Thymus (tissue), 14 donors: ENCODE measurements at places on chromosomes 1 and 21. TPM values are rescaled to one million over a fixed set of nuclear protein-coding genes. Genes with fewer than 3 reads are reported as not detected.

CAMK1G gene
- 0.14 TPM for total RNA-seq

DUSP23 gene
- total RNA-seq = 24.3 TPM

FCRL4 gene
- 0.19 TPM for total RNA-seq

CNIH3 gene
- 2.3 TPM for total RNA-seq

ATP1A4 gene
- total RNA-seq = 0.28 TPM

GPR25 gene
- 0.05 TPM for total RNA-seq

CA6 gene
- total RNA-seq = 1.5 TPM

ACTL8 gene
- total RNA-seq = 0.28 TPM

ZNF593OS gene
- not detected for total RNA-seq

TIAM1 gene
- 30.5 TPM for total RNA-seq

GRCh38 chr1:156746728-156747631 is 4.5 kb downstream of the HDGF start:
- DNase-seq = no peak

- no peak for DNase-seq
Measured at GRCh38 chr1:32877211-32878110, 6.7 kb upstream of the FNDC5 start.

- DNase-seq = no peak
Measured at GRCh38 chr21:30986965-30987364, 51.3 kb downstream of the KRTAP19-8 start.

- DNase-seq = no peak
Measured at GRCh38 chr1:88001460-88001859, 672.8 kb downstream of the LMO4 start.

DNA sequence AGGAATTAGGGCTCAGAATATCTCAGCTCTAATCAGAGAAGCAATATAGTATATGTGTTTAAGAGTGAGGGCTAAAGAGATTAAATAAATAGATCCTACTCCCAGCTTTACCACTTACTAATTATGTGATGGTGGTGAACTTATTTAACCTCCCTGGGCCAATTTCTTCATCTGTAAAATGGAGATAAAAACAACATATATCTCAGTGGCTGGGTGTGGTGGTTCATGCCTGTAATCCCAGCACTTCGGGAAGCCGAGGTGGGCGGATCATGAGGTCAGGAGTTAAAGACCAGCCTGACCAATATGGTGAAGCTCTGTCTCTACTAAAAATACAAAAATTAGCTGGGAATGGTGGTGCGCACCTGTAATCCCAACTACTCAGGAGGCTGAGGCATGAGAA is 135.2 kb downstream of the SLC44A5 start:
- DNase-seq = no peak

DNA sequence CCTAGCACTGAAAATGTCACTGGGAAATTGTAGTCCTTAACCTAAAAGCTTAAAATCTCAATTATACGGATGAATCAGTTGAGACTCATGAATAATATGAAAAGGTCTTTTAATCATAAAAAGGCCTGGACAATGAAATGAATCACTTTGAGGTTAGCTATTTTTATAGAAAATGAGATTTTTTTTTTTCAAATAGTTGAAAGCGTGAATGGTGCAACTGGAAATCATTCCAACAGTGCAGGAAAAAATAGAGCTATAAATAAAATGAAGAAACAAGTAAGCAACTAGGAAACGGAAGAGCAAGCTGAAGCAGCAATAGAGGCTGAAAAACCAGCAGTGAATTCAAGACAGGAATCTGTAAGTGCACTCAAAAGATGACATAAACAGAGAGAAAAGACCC is 142.9 kb downstream of the BACH1 start:
- DNase-seq = no peak

- DNase-seq = no peak
Measured at GRCh38 chr1:1115136-1115785, 628 bp downstream of the C1orf159 start.

DNA sequence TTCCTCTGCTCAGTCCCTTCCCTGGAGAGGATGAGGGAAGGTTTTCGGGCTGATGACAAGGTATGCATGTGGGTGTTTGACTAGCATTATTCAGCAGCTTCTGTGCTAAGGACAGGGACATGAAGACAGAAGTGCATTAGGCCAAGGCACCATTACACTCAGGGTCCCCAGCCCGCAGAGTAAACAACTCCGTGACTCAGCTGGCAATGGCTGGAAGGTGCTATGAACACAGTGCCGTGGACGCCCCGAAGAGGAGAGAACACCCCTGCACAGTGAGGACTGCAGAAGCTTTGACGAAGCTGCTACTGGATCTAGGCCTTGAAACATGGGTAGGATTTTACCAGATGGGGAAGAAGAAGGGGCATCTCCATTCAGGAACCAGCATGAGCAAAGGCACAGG is 13.7 kb upstream of the EPS8L3 start:
- DNase-seq = no peak

- DNase-seq = no peak
Measured at GRCh38 chr1:102715150-102715549, 393.2 kb downstream of the COL11A1 start.

GRCh38 chr1:25875856-25876692 is 566 bp upstream of the PAQR7 start:
- no peak for DNase-seq

- no peak for DNase-seq
Measured at GRCh38 chr1:153190373-153190772, 12.9 kb upstream of the LELP1 start.

DNA sequence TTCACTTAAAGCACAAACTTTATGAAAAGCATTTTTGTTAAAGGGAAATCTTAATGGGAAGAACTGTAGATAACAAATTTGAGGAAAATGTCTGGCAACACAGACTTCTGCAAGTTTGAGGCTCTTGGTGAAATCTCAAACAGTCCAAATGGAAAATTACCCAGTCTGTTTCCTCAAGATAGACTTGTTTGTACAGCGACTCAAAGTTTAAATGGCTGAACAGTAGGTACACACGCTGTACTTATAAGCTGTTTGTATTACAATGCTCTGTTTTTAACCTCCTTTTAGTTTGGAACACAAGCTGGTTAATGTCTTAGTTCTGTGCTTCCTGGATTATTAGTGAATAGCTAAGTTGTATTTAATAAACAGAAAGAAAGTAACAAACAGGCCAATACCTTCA is 217.1 kb downstream of the NFIA start:
- no peak for DNase-seq

DNA sequence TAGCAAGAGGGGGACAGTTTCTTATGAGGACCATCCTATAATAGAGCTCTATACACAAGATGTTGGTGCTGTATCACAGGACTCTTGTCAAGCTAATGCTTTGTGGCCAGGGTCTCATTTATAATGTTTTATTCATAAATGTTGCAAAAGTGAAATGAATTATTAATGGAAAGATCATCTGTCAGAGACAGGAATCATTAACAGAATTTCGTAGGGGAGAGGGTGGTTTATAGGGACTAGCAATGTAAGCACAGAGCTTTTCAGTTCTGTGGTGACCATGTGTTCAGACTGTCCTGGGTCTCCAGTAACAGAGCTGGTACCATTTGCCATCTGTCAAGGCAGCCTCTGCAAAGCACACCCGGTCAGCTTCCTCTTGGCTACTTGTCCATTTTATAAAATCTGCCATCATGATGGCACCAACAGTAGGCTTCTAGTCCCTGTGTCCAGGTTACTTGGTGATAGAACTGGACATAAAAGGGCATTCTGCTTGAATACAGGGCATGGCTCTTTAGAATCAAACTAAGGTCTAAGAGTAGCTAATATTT is 36.2 kb downstream of the LPAR3 start:
- DNase-seq = no peak

GRCh38 chr1:197773856-197774255 is 1.4 kb downstream of the DENND1B start:
- no peak for DNase-seq

- no peak for DNase-seq
Measured at GRCh38 chr21:46207920-46208591, 20.5 kb downstream of the LSS start.

- DNase-seq = no peak
Measured at GRCh38 chr1:246827396-246827795, 103.2 kb downstream of the SCCPDH start.

DNA sequence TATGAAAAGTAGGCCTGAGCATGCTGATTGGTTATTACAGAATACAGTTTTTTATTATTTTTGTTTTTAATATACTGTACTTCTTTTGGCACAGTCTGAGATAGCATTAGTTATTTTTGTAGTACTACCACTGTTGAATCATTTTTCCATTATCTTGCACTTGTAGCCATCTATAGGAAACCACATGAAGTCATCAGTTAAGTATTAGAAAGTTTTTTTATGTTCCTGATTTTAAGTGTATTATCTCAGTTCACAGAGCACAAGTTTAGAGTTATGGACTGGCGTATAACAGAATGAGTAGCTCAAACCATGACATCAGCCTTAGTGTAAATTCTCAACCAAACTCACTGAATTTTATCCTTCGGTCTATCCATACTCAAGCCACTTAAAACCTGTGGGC is 22.8 kb downstream of the DHX9 start:
- DNase-seq = no peak

- DNase-seq = no peak
Measured at GRCh38 chr1:185894791-185895190, 160.6 kb downstream of the HMCN1 start.

DNA sequence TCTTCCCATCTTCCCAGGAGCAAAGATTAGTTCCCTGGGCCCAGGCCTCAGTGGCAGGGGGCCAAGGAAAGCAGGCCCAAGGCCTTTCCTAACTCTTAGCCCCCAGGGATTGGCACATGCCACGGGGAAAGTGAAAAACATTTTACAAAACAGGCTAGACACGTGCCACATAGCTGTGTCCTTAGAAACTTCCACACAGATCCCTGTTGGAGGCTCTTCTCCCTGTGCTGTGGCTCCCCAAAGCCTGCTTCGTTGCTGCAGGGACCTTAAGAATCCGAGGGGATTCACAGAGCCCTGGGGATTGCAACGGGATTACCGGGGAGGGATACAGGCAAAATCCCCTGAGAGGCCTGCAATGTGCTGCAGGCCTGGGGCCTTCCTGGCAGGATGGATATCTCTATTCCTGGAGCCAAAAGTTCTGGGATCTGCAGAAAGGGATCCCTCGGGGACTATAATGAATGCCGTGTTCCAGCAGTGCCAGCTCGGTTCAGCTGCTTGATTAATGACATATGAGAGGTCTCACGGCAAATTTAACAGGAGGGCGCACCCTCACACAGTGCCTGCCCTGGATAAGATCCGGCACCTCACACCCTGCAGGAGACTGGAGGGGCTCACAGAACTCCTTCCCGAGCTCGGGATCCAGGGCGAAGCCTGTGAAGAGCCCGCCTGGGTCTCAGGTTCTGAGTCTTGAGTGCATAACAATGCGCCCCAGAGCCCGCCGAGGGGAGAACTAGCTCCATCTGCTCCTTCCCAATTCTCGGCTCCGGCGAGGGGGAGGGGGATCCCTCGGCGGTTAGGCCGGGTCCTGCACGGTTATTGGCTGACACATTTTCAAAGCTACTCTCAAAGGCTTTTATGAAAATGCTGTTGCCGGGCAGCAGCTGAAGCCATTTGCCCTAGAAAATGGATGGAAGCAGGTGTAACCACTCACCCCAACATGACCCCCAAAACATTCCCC is 15.3 kb upstream of the RGS8 start:
- DNase-seq = no peak

DNA sequence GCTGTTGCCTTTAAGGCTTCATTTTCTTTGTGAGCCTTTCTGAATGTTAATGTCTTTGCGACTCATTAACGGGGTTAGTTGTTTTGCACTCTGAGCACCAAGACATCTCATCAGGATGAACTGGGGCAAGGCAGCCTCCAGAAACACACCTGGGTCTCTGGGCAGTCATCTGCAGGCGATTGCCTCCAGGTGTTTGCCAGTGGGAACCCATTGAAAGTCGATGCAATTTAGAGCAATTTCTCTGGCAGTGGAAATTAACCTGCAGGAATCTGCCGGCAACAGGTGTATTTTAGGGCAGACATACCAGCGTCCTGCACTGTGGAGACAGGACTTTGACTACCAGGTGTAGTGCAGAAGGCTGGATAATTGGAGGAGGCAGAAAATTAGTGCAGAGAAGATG is 661.0 kb upstream of the PTBP2 start:
- DNase-seq = no peak

DNA sequence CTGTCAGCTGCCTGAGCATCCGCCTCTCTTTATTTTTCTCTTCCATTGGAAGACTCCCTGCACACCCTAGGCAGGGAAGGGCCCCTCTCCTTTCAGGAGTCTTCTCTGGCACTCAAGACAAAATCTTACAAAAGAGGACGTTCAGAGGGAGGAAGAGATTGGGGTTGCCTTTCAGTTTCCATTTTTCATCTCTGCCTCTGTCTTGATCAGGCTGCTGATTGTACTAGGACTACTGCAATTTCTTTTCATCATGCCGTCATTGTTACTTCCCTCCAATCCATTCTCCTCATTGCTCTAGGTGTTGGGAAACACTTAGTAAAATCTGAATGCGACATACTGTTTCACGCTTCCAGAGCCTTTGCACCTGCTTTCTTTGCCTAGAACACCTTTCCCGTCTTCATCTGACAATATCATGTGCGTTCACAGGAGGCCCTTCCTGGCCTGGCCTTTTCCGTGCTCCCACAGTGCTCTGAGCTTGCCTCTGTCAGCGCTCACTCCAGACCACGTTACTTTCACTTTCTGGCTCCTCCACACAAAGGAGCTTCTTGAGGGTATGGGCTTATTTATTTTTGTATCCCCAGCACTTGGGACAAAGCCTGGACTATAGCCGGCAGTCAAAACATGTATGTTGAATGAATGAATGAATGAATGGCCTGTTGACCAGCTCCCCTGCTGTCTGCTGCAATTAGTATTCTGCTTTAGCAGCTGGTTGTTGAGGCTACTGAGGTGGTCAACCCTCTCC is 10.9 kb downstream of the LRRC71 start:
- DNase-seq = no peak

GRCh38 chr1:53878492-53879105 is 11.0 kb downstream of the YIPF1 start:
- DNase-seq = no peak

- DNase-seq = no peak
Measured at GRCh38 chr21:29582855-29583254, 284.1 kb downstream of the BACH1 start.

GRCh38 chr1:72186733-72187307 is 95.5 kb downstream of the NEGR1 start:
- DNase-seq = peak; percentile 3

DNA sequence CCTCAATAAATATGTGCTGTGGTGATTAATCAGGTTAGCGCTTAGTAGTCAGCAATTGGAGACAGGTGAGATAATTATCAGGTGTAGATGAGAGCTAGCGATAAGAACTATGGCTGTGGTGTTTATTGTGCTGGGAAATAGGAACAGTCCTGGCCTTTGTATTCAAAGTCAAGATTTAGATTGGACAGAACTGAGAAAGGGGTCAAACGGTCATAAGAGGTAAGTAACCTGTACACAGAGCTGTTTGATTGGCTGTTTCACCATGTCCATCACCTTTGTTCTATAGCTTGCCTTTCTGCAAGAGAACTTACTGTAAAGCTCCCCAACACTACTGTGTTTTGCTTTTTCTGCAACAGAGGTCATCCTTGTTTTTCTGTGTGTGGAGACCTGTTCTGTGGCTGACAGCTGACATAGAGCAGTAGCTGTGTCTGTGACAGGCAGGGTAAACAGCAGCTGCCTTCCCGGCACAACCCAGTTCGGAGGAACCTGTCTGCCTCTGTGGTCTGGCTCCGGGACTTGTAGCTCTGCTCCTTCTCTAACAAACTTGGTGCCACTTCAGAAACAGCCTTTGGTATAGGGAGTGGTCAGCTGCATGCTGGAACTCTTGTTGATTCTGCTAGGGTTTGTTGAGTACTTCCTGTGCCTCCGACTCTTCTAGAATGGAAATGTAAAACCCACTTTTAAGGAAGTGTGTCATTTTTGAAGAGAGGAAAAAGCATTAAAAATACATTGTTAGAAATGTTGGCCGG is 21.1 kb upstream of the CDC42 start:
- no peak for DNase-seq
